Panc1 (cell line): ENCODE measurements at places on chromosomes 16 and 17. TPM values are rescaled to one million over a fixed set of nuclear protein-coding genes. Genes with fewer than 3 reads are reported as not detected.

EPN3 gene
- total RNA-seq, result 0.92 TPM

KCTD5 gene
- total RNA-seq, result 61.1 TPM

DOC2B gene
- total RNA-seq, result 1.5 TPM

CDH5 gene
- 0.18 TPM for total RNA-seq

PRDM7 gene
- total RNA-seq, result not detected

CCDC57 gene
- 63.6 TPM for total RNA-seq

CRYBA1 gene
- total RNA-seq, result not detected

SMIM5 gene
- total RNA-seq, result 0.10 TPM

CACNG4 gene
- 40.3 TPM for total RNA-seq

DNA sequence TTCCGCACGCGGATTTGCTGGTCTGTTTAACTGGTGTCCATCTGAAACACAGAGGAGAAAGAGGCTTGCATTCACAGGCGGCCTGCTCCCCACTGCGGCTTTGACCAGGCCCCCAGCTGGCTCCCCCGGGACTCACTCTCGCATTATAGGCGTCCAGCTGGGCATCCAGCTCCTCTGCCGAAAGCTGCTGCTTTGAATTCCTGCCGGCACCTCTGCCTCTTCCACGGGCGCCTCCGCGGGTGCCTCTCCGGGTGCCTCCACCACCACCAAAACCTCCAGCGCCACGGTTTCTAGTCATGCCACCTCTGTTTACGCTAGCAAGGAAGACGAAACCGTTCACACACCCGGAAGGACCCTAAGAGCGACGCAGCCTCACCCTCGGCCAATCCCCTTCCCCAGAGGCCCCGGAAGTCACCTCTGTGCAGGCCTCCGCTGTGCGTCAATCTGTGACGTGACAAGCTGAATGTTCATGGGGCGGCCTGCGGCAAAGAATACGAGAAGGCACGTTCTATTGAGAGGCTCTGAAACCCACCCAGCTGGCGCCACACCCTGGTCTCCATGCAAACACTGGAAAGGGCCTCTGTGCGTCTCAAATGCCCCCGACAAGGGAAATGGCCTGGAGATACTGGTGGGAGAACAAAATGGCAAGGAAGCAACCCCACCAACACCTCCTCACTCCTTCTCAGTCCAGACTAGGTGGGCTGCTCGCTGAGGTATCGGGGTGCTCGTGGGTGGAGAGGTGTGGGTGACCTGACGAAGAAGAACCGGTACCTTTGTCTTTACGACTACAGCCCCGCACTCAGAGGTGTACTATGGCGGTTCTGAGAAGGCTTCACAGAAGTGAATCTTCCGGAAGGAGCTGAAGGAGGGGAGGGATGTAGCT, 3.0 kb downstream of the ALYREF start:
- peaks cover 33% of the 10 kb centered on the region for H3K36me3 ChIP-seq
- no peak overlapping the region; the same call in 1 of the 2 replicates for H3K27ac ChIP-seq
- H3K4me1 ChIP-seq, result peaks cover 9% of the 10 kb centered on the region
- DNase-seq, result no peak
- H3K4me3 ChIP-seq, result no peak overlapping the region

DNA sequence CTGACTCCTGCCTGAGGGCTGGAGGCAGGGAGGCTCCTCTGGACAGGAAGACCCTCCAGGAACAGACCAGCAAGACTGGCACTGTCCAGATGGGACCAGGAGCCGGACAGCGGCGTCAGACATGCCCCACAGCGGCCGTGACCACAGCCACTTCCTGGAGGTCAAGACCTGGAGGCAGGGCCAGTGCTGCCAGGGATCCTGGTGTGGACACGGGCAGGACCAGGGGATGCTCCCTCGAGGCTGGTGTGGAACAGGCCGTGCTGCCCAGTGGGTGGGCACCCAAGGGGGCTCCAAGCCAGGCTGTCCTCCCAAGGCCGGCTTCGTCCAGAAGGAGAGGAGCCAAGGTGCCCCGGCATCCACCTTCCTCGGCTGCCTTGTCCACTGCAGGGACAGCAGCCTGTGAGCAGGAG, 4.5 kb upstream of the CCDC57 start:
- H3K27me3 ChIP-seq, result no peaks in the 10 kb centered on the region
- peaks cover 40% of the 10 kb centered on the region for H3K4me1 ChIP-seq
- H3K27ac ChIP-seq, result peak overlapping the region; percentile 86
- no peak overlapping the region for H3K4me3 ChIP-seq
- H3K36me3 ChIP-seq, result no peaks in the 10 kb centered on the region; the same call in 1 of the 2 replicates
- DNase-seq, result no peak

- H3K4me1 ChIP-seq, result peaks cover 57% of the 10 kb centered on the region
- H3K27me3 ChIP-seq, result no peaks in the 10 kb centered on the region
- H3K36me3 ChIP-seq, result no peaks in the 10 kb centered on the region
- no peak overlapping the region for H3K4me3 ChIP-seq
These were observed 99.6 kb downstream of the ADCY9 start for GRCh38 chr16:4016658-4017057.

GRCh38 chr17:15083225-15083624, 181.9 kb downstream of the PMP22 start:
- no peaks in the 10 kb centered on the region for H3K4me1 ChIP-seq
- no peak overlapping the region for H3K4me3 ChIP-seq
- DNase-seq, result no peak
- no peaks in the 10 kb centered on the region; the same call in 1 of the 2 replicates for H3K27me3 ChIP-seq
- no peak overlapping the region for H3K27ac ChIP-seq
- H3K36me3 ChIP-seq, result no peaks in the 10 kb centered on the region

GRCh38 chr17:34368946-34369500, 6.0 kb upstream of the CCL1 start:
- H3K4me3 ChIP-seq, result no peak overlapping the region
- no peaks in the 10 kb centered on the region for H3K36me3 ChIP-seq
- DNase-seq, result no peak
- no peak overlapping the region for H3K27ac ChIP-seq
- H3K27me3 ChIP-seq, result no peaks in the 10 kb centered on the region

- peaks cover 26% of the 10 kb centered on the region for H3K4me1 ChIP-seq
- H3K36me3 ChIP-seq, result no peaks in the 10 kb centered on the region; the same call in 1 of the 2 replicates
- H3K4me3 ChIP-seq, result peak overlapping the region; percentile 45; the same call in 1 of the 2 replicates
- H3K27ac ChIP-seq, result no peak overlapping the region
- no peaks in the 10 kb centered on the region for H3K27me3 ChIP-seq
These were observed 772 bp upstream of the SAMD14 start for GRCh38 chr17:50130559-50131305.

- no peaks in the 10 kb centered on the region; the same call in 1 of the 2 replicates for H3K36me3 ChIP-seq
- DNase-seq, result no peak
- no peak overlapping the region for H3K27ac ChIP-seq
- no peak overlapping the region for H3K4me3 ChIP-seq
- H3K4me1 ChIP-seq, result no peaks in the 10 kb centered on the region
These were observed 62.8 kb downstream of the RABEP1 start for GRCh38 chr17:5344914-5345313.

DNA sequence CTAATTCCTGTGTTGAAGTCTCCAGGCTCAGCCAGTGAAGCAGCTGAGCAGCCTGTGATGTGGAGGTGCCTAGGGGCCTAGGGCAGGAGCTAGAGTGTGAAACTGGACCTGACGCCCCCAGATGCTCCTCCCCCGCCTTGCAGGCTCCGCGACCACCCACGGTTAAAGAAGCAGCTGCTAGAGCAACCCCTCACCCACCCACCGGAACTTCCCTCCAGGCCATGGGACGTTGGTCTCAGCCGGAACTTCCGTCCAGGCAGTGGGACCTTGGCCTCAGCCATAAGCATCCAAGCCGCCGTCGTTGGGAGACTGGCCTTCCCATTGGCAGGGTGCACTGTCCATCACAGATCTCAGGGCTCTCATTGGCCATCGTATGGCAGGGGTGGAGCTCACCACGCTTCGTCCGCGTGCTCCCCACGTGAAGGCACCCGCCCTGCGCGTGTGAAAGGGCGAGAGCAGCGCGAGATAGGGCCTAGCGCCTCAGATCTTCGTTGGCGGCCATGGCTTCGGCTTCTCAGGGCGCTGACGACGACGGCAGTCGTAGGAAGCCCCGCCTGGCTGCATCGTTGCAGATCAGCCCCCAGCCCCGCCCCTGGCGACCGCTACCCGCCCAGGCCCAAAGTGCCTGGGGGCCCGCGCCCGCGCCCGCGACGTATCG, at the start of gene ADAD2:
ADAD2 (plus strand) TSS at position 427 of the 658 bp plus-strand sequence; CDS start at position 501, 74 bp downstream.
- DNase-seq, result no peak
- no peak within 1 kb of the TSS for H3K27ac ChIP-seq
- H3K36me3 ChIP-seq, result peaks cover 4% of the 10 kb centered on the region; the same call in 1 of the 2 replicates
- H3K27me3 ChIP-seq, result no peaks in the 10 kb centered on the region
- H3K4me1 ChIP-seq, result no peaks in the 10 kb centered on the region

- DNase-seq, result no peak
- no peak overlapping the region for H3K27ac ChIP-seq
- H3K36me3 ChIP-seq, result no peaks in the 10 kb centered on the region
- no peak overlapping the region for H3K4me3 ChIP-seq
These were observed 79.0 kb downstream of the DYNLRB2 start for GRCh38 chr16:80619824-80620223.

DNA sequence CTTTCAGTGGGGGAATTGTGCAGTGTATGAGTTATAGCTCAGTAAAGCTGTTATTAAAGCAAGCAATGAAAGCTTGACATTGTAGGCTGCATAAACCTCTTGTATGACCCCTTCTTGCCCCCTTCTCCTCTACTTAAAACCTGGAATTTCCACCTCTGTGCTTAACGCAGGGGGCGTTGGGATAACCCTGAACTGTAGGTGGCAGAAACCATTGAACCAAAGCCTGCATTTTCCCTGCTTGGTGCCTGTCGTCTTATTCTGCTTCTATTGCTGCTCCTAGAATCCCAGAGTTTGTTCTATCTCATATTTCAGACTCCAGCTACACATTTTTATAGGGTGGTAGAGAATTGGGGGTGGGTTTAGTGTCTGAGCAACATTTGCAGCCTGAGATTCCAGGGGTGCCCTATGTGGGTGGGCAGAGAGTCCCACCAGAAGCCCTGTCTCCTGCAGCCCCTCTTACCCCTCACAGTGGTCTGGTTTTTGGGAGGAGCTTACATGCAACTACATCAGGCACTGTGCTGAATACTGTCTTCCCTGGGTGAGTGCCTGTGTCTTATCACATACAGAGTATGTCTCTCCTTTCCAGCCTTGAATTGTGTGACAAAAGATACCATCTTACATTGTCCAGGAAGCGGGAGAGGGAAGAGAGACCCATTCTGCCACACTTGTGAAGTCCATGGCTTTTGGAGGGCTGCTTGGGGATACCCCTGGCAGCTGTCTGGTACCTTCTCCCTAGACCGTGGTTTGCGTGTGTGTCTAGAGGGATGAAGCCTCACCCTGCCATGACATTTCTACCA, 407.7 kb upstream of the EEF2KMT start:
- H3K27me3 ChIP-seq, result peaks cover 2% of the 10 kb centered on the region; the same call in 1 of the 2 replicates
- H3K4me1 ChIP-seq, result no peaks in the 10 kb centered on the region
- H3K27ac ChIP-seq, result no peak overlapping the region
- no peaks in the 10 kb centered on the region for H3K36me3 ChIP-seq

DNA sequence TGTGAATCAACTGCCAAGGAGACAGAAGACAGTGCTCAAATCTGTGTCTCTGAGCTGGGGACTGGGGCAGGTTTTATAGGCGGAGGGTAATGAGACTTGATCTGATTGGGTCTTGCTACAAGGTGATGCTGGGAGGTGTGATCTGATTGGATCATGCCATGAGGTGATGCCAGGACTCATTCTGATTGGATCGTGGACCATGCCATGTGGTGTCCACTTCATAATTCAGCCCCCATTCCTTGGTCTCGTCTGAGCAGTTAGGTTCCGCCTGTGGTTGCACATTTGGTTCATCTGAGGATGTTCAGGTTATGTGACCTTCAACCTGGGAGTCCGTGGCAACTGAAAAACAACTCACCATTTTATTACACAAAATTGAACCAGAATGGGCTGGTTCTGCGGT, 41.0 kb downstream of the OTOA start:
- no peak overlapping the region for H3K27ac ChIP-seq
- H3K36me3 ChIP-seq, result no peaks in the 10 kb centered on the region
- no peak for DNase-seq
- H3K27me3 ChIP-seq, result no peaks in the 10 kb centered on the region
- H3K4me3 ChIP-seq, result no peak overlapping the region

DNA sequence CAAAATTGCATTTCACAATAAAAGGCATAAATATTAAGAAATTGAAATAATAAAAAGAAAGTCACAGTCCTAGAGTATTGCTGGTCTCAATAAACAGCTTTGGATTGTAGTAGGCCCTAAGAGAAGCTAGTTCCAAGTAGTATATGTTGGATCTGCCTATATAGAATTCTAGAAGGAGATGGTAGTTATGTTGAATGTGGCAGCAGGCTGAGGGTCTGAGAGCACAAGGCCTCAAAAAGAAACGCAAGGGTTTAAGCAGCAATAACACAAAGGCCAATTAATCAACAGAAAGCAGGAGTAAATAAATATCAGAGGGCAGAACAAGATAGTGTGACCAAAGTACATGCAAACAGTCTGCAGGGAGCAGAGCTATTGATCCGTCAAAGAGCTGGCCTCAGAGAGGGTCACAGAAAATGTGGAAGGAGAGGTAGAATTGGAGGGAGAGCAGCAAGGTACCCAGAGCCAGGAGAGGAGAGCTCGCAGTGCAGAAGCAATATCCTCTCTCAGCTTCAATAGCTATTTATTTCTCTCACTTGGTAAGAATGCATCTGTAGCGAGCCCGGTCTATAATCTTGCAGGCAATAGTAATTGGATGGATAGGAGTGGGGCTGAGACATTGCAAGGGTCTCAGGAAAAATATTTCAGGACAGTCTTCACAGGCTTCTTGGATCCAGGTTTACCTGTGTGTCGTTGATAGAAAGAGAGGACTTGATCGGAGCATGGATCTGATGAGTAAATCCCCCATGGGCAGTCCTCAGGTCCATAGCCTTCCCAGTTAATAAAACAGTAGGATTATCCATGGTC, 25.1 kb upstream of the MED13 start:
- no peaks in the 10 kb centered on the region for H3K36me3 ChIP-seq
- H3K4me1 ChIP-seq, result no peaks in the 10 kb centered on the region
- DNase-seq, result no peak
- no peaks in the 10 kb centered on the region for H3K27me3 ChIP-seq

- no peaks in the 10 kb centered on the region for H3K27me3 ChIP-seq
- no peaks in the 10 kb centered on the region for H3K36me3 ChIP-seq
- H3K4me3 ChIP-seq, result no peak overlapping the region
- H3K27ac ChIP-seq, result no peak overlapping the region
- H3K4me1 ChIP-seq, result no peaks in the 10 kb centered on the region
These were observed 4.9 kb downstream of the CDH11 start for GRCh38 chr16:65116818-65117430.

- H3K36me3 ChIP-seq, result no peaks in the 10 kb centered on the region
- H3K4me1 ChIP-seq, result no peaks in the 10 kb centered on the region
These were observed 115.1 kb upstream of the ZKSCAN2 start for GRCh38 chr16:25372716-25373115.
